Stimulated activated CD4-positive, alpha-beta T cell treated with anti-CD3 and anti-CD28 coated beads, Interleukin-12 subunit alpha, Interleukin-12 subunit beta, amount 100 ng/mL, for 24 hours (primary cell): ENCODE measurements at places on chromosomes 13 and 19.

- no peak for DNase-seq
Measured at GRCh38 chr13:50910485-50910805, 854 bp downstream of the RNASEH2B start.

DNA sequence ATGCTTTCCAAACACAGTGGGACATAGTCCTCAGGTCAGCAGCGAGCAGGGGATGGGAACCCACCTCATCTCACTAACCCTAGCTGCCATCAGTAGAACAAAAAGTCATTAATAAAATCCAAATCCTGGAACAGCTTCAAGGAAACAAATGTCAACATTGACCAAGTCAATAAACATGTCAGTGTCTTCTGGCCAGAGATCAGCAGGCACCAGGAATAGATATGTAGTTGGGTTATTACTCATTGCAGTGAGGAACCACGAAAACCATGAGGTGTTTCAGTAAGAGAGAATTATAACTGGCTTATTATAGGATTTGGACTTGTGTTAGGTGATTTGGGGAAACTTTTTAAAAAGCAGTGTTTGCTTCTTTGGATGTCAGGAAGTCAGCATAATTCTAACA, 17.1 kb upstream of the CD33 start:
- no peak for DNase-seq

GRCh38 chr13:30751183-30751933, 16.0 kb downstream of the ALOX5AP start:
- DNase-seq, result no peak

DNA sequence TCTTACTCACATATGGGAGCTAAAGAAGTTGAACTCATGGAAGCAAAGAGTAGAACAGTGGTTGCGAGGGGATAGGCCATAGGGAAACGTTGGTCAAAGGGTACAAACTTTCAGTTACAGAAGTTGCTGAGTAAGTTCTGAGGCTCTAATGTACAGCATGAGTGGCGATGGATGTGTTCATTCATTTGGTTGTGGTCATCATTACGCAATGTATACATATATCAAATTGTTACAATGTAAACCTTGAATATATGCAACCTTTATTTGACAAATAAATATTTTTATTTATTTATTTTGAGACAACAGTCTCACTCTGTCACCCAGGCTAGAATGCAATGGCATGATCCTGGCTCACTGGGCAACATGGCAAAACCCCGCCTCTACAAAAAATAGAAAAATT, 38.7 kb downstream of the ZIC5 start:
- DNase-seq, result no peak

DNA sequence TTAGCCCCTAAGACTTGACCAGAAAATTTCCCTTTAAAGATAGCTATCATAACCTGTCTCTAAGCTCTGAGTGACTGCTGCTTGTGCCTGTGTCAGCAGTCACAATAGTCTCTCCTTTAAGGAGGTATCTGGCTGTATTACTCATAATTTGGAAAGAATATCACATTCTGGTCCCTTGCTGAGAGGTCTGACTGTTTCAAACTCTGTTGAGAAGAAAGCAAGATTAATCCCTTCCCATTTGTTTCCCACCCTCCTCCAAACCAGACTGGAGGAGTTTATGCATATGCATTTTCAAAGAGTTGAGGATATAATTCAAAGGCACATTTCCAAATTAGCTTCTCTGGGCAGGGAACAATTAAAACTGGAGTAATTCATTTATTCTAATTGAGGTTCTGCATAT, 2.3 kb downstream of the HTR2A start:
- no peak for DNase-seq

- no peak for DNase-seq
Measured at GRCh38 chr13:45280011-45280410, 61.0 kb downstream of the TPT1 start.

GRCh38 chr13:30097701-30098100, 209.7 kb downstream of the KATNAL1 start:
- no peak for DNase-seq
